ENCODE measurements at places on chromosomes 16 and 17.
A peak's percentile ranks its signal among the peaks of the same experiment; 100 is the strongest.

- no peak for DNase-seq
Observed at GRCh38 chr16:1788095-1788707, 5.3 kb downstream of the IGFALS start.

GRCh38 chr17:81396722-81397313 is 1.6 kb downstream of the BAHCC1 start:
- no peak for DNase-seq

- no peak for DNase-seq
Observed at GRCh38 chr17:30396129-30396528, 17.4 kb downstream of the CPD start.

DNA sequence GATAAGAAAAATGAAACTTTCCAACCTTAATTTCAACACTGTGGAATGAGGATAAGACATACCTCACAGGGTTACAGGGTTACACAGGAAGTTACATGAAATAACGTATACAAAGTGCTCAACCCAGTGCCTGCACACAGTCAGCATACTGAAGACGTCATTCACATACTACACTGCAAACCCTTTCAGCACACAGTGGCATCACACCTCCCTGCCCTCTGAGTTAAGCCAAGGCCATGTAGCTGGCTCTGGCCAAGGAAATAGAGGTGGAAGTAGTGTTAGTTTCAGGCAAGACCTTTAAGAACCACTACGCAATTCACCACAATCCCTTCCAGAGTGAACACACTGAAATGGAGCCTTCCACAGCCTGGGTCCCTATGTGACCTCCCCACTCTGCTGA is 46.6 kb upstream of the GSG1L start:
- DNase-seq, result no peak

DNA sequence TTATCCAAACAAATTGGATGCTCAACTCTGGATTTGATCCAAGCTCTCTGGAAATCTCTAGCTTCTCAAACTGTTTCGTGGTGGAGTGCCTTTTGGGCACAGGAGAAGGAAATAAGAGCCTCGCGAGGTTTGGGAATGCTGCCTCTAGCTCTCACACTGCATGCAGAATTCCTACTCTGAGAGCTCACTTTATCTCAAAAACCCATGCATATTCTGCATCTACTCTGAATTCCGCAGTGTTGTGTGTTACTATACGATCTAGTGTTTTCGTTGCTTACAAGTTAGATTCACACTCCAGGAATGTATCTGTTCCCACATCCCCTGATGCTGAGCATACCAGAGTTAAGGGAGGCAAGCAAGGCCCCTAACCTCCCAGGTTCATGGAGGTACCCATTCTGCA is 462.7 kb downstream of the WWOX start:
- no peak for DNase-seq

DNA sequence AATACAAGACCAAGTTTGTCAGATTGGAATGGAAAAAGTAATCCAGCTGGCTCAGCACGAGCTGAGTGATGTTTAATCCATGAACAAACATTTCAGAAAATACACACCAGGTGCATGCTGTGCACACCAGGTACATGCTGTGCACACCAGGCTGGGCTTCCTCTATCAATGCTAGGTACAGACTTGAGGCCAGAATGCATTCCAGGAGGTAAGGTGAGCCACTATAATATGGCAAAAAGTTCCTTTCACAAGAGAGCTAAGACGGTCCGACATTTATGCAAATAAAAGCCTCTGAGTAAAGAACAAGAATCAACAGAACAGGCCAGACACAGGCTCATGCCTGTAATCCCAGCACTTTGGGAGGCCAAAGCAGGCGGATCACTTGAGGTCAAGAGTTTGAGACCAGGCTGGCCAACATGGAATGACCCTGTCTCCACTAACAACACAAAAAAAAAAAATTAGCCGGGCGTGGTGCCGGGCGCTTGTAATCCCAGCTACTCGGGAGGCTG is 128.2 kb downstream of the ZNF778 start:
- DNase-seq, result no peak

DNA sequence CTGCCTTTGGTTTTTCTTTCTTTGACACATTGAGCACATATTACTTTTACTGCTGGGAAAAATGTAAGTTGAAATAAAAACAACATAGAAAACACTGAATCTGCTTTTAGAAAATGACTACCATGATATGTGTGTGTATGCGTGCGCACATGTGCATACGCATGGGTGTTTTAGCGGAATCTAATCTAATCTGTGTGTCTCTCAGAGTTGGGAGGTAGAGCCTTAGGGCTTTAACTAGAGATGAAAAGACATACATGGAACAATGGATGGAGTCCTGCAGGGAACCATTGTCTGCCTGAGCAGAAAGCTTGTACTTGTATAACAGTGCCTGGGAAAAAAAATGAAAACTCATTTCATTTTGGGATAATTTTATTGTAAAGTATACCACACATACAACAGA is 12.4 kb downstream of the SLFN5 start:
- DNase-seq, result no peak

DNA sequence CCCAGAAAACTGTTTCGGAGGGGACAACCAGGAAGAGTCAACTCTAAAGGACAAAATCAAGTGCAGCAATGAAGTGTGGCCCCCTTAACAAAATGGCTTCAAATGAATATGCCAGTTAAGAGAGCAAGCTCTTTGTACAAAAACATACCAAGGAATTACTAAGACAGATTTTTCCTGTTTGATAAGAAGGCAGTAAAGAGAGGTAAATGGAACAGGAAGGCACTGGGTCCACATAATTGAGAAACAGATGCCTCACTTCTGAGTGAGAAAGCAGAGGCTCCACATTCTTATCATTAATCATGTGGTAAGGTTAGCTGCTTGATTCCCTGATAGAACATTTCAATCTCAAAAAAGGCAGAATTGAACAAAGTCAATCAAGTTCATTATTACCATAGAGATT is 44.9 kb downstream of the MBTD1 start:
- no peak for DNase-seq

GRCh38 chr16:80389338-80389737 is 151.5 kb upstream of the DYNLRB2 start:
- DNase-seq, result no peak

DNA sequence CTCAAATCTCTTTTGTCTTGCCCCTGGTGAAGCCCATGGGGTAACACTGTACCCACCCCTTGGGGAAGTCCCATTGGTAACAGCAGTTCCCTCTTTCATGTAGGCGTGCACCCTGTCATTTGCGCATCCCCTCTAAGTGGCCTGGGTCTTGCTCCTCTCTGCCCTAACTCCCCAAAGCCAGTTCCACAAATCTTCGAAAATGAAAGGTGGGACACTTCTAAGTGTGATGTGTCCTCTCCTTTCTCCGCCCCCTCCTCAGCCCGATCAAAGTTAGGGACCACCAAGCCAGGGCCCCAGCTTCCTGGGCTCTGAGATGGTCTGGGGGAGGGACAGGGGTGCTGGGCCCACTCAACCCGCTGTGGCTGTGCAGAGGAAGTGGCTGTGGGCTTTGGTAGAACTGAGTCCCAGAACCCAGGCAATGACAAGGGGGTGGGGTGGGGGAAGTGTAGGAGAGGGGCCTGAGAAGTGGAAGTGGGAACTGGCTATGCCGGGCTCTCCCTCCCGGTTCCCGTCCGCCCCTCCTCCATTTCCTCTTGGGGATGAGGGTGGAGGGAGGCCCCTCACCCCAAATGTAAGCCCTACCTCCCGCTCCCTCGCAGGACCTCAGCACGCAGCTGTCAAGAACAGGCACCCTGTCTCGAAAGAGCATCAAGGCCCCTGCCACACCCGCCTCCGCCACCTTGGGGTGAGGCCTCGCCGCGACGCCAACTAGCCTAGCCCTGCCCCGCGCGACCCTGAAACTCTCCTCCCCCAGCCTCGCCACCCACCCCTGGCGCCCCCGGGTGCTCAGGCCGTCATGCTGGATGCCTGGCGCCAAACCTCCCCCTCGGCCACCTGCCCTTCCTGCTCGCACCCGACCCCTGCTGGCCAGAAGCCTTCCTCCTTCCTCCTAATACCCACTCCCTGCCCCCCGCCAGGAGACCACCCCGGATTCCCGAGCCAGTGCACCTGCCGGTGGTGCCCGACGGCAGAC is 8.7 kb downstream of the ABI3 start:
- DNase-seq, result no peak

DNA sequence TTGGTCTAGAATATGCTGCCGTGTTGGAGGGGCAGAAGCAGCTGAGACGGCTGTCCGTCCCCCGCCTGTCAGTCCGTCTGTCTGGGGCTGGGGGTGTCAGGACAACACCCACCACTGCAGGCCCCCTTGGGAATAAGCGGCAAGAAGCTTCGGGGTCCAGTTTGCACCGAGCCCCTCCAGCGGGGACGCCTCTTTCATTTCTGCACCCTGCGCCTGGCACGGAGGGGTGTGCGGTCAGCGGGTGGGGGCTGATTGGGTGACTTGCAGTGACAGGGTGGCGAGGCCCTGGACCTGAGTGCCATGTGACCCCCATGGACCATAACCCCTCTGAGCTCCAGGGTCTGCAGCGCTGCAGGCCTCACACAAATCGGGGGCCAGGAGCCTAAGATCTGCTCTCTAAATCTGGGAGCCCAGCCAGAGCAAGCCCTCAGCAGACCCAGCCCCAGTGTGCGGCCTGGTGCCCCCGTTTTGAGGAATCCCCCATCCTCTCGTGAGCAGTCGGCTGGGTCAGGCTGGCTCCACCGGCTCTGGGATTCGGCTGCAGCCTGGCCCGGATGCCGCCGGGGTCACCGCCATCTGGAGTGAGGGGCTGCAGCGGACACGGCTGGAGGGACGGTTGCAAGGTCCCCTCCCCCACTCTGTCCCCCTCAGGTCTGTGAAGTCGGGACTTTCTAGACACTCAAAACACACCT is 8.3 kb downstream of the CBFA2T3 start:
- DNase-seq, result no peak

- no peak for DNase-seq
Observed at GRCh38 chr16:23382279-23382678, 70.7 kb downstream of the COG7 start.

- no peak for DNase-seq
Observed at GRCh38 chr17:67931227-67931626, 65.0 kb downstream of the C17orf58 start.

GRCh38 chr16:1612320-1613111 is at the start of gene CRAMP1:
Gene CRAMP1 (plus strand): TSS chr16:1612360. CDS start chr16:1614640, 2,280 bp downstream.
- DNase-seq, result peak; percentile 47

GRCh38 chr16:86608301-86608747 is 30.0 kb downstream of the FOXL1 start:
- DNase-seq, result no peak

- no peak for DNase-seq
Observed at GRCh38 chr16:88818575-88818874, 6.8 kb upstream of the APRT start.

GRCh38 chr16:25575363-25575762 is 116.4 kb upstream of the HS3ST4 start:
- no peak for DNase-seq

GRCh38 chr17:43953746-43954145 is at the start of gene PYY:
Gene PYY (minus strand): TSS chr17:43953940. CDS start chr17:43953483, 457 bp downstream.
- DNase-seq, result no peak

DNA sequence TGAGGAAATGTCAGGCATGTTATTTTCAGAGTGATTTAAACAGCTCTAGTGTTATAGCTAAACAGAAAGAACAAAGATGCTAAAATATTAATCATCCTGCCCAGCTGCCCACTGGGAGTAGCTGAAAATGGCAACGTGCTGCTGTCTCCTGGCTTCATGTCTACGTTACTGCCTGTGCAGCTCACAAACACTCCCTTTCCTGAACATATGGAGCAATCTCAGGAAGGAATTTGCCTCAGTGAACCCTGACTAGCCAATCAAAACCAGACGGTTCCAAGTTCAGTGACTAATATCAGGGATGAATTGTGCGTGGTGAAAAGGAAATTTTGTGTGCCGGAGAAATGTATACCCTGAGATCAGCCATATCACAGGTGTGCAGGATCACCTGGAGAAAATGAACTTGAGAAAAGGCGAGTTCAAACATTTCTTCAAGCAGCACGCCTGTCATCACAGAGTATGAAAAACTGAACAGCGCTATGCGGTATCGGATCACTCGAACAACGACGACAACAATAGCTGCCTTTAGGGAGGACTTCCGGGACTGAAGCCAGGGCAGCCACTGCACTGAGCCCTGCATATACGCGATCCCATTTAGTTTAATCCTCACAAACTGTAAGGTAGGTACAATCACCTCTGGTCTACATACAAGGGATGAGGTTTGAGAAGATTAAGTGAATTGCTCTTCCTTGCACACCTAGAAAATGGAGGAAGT is 110.3 kb downstream of the STX8 start:
- no peak for DNase-seq

- no peak for DNase-seq
Observed at GRCh38 chr16:1272453-1273198, 16.8 kb downstream of the TPSD1 start.

- peak; percentile 54 for DNase-seq
Observed at GRCh38 chr16:53080345-53081031, 25.7 kb downstream of the CHD9 start.

DNA sequence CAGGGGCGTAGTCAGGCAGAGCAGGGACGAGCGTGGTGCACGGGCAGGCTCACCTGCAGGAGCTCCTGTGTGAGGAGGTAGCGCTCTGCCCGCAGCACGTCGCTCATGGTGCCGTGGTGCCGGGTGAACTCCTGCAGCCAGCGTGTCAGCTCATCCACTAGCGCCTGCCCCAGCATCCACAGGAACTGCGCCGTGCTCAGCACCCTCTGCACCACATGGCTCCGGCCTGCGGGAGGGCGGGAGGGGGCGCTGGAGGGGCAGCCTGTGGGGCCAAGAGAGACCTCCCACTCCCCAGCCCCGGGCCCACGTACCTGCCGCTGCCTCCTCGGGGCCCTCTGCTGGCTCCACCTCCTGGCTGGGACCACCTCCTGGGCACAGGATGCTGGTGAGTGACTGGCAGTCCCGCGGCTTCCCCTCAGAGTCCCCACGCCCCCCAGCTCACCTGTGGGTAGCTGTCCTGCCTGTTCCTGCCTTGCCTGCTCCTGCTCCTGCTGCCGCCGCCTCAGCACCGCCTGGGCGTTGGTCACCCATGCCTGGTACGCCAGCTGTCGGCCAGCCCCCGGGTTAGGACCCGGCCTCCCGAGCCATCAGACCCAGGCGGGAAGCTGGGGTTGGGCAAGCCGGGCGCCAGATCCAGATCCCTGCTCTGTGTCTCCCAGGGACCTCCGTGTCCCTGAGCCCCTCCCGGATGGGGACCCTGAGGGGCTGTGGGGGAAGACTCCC is 16.6 kb downstream of the CTU2 start:
- DNase-seq, result no peak

DNA sequence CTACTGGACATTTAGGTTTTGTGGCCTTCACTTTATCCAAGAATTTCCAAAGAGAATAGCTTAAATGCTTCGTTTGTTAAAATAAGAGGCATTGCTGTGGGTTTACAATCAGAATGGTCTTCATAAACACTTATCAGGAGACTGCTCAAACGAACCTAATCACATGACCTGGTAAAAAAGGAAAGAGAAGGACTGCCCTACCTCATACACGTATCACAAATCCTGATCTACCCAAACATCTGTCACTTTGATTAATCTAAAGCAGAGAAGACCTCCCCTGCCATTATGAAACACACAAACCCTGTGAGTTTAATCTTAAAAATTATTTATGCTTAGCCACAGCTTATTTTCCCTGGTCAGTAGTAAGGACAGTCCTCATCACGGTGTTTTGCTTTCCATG is 76.6 kb downstream of the PARN start:
- no peak for DNase-seq

DNA sequence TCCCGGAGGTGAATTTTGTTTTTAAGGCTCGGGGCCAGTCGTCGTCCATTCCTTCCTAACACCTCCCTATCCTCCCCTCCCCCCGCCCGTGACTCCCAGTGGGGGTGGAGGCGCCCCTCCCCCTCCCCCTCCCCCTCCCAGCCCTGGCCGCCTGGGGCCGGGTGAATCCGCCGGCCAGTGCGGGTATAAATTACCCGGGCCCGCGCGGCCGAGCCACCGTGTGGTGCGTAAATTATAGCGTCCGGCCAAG is 2.0 kb upstream of the GSE1 start:
- no peak for DNase-seq

GRCh38 chr17:41264599-41264998 is 579 bp upstream of the KRTAP9-6 start:
- DNase-seq, result no peak

All from H54 (cell line).